GM23248 (cell line): ENCODE measurements at places on chromosomes 4 and X.
A peak's percentile ranks its signal among the peaks of the same experiment; 100 is the strongest.

GRCh38 chr4:86036736-86037135, 323.1 kb downstream of the MAPK10 start:
- no peak for DNase-seq

DNA sequence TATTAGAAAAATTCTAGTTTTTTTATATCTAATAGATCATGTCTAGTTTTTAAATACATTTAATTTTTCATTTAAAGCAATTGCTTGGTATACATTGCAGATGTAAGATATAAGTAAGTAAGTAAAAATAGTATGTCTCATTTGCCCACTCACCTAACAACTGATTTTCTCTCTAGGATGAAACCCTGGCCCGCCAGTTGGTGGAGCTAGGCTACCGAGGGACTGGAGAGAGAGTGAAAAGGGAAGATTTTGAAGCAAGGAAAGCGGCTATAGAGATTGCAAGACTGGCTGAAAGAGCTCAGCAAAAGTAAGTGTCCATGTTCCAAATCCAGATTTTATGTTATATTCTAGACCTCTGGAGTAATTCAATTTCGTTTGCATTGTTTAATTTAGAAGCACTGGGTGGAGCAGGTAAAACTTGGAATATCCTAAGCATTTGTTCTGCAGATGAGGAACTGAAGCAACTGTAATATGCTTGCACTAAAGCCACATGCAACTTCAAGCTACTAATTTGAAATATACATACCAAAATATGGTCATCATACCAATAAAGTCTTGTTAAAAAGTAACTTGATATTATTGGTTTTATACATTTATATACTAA, 27.1 kb downstream of the CFAP299 start:
- DNase-seq: peak; percentile 61

DNA sequence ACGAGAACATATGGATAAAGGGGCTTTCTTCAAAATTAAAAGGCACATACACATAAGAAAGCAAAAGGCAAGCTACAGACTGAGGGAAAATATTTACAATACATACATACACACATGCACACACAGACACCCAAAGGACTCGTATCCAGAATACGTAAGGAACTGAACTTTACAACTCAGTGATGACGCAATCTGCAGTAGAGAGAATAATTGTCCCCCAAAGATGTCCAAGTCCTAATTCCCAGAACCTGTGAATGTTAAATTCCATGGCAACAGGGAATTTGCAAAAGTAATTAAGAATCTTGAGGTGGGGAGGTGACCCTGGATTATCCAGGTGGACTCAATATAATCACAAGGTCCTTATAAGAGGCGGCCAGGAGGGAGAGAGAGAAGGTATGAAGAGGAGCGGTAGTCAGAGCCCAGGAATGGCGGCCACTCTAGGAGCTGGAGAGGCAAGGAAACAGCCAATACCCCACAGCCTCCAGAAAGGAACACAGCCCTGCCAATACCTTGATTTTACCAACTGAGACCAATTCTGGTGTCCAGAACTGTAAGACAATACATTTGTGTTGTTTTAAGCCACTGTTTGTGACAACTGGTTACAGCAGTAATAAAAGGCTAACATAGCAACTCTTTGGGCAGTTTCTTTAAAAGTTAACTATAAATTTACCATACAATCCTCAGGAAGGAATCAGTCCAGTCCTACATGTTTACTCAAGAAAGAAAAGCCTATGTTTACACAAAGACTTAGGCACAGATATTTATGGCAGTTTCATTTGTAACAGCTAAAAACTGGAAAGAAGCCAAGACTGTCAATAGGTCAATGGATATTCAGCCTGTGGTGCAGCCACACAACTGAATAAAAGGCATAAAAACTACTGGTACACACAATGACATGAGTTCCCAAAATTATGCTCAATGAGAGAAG, 27.3 kb upstream of the STS start:
- peak; percentile 6 for DNase-seq

DNA sequence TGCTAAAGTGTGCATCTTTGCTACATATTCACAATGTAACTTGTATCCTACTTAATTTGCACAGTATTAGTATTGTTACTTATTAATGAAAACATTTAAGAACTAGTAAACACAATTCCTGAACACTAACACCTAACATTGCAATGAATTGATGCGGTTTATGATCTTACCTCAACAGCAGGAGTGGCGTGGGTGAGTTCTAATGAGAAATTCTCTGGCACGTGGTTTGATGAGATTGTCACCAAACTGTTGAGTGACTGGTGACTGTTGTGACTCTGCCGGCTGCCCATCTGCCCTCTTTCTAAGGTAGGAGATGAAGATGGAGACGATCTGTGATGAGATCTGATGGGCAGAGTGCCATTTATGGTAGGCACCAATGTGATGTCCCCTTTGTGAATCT, 2.9 kb downstream of the PCDH18 start:
- DNase-seq: no peak

DNA sequence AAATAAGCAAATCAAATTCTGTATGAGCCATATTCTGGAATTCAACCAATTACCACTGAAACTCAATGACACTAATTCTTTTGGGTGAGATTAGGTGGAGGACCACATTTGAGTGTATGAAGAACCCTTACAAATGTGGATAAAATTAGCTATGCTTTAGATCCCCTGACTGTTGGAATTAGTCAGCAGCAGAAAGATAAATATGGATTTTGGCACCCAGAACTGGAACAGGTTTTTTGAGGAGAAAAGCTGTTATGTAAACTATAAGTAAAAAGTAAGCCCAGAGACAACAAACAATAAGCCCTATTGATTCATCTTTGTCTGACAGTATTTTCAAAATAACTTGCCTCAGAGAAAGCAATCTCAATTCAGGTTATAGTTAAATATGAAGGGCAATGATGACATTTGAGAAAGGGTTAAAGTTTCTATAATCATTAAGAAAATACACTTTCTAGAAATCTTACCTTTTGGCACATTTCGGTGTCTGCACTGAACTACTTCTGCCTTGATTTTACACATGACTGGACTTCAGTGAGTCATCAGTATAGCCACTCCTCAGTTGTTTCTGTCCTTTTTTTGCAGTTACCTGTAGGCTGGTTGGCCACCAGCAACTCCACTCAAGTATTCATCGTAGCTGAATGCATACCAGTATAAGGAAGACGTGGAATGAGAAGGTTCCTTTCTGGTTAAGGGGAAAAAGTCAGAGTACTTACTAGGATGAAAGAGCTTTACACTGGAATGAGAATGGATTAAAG, 80.0 kb downstream of the KCTD8 start:
- DNase-seq: no peak

DNA sequence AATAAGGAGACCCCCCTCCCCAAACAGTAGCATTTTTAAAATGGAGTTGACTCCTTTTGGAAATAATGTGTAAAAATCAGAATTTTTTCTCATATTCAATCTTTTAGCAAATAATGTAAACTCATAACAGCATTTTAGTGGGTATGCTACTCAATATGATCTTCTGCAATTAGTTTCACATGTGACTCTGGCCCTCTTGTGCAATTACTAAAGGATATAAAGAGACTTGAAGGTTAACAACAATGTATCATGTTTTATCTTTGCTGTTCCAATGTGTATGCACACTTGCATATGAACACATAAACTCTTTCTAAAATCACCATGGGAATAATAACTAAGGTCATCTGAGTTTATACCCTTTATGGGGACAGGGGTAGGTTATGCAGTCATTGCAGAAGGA, 39.9 kb upstream of the RXFP1 start:
- no peak for DNase-seq

DNA sequence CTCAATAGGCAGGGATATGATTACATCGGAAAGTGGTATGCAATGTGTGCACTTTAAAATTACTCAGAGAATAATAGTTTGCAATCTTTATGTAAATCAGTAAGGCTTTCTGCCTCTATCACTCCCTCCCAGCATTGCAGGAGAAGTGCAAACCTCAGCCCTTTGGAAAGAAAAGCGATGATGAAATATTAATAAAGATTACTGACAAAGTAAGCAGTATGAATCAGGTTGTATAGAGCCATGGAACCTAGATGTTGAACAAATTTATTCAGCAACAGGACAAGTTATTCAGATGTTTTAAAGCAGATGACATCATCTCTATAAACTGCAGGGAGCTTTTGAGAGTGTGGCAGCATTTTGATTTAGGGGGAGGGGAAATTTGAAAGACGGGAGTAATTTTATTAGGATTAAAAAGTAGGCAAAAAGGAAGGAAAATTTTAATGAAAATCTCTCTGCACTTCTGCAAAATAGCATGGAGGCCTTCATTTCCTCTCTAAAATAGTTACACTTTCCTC, 631.7 kb upstream of the GRIA3 start:
- DNase-seq: peak; percentile 40

- DNase-seq: no peak
Measured at GRCh38 chr4:119024102-119024501, 111.5 kb upstream of the MYOZ2 start.

DNA sequence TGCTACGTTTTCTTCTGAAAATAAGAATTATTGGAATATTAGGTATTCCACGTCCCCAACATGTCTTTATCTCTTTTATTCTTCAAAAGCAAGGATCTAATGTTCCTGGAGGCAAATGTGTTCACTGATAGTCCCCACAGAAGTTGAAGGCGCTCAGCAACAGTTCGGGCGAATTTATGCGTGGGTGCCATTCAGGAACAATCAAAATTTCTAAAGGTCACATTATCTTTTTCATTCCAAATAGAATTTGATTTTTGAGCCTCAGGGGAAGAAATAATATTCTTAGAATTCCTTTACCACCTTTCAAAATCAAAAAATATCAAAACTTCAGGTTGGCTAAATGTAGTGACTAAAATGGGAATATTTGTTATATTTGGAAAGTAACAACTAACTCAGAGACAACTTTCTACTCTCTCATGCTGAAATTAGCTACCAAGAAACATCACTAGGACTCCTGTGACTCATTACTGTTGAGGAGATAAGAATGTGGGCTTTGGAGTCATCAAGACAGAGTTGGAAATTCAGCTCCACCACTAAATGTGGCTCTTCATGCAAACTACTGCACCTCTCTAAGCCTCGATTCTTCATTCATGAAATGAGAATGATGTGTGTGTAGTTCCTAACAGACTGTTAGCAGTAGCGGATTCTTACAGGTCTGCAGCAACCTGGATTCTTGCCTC, 72.3 kb upstream of the KIT start:
- peak; percentile 84 for DNase-seq

DNA sequence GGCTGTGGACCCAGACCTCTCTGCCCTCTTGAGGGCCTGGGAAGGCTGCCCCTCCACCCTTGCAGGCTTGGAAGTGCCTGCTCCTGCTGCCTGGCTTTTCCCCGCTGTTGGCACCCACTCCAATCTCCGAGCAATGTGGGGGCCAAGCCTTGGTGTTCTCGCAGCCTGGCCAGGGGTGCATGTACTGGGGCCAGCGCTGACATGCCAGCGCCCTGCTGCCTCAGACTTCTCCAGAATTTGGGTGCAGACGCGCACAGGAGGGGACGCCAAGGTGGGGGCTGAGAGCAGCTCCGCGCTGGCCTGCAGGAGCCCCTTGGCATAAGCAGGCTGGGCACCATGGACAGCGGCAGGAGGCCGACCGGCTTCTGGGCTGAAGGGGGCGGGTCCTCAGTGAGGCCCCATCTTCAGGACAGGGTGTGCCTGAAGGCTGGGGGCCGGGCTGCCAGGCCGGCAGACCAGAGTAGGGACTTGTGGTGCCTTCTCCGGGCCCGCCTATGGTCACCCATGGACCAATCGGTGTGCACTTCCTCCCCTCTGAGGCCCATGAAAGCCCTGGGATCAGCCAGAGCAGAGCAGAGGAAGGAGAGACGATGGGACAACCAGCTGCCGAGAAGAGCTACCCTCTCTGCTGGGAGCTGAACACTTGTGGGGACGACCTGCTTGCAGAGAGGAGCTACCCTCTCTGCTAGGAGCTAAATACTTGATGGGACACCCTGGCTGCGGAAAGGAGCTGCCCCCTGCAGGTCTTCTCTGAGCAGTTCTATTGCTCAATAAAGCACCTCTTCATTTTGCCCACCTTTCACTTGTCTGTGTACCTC, 118.3 kb downstream of the DNAAF6 start:
- peak; percentile 45 for DNase-seq

- peak; percentile 37 for DNase-seq
Measured at GRCh38 chr4:73964862-73965611, 16.8 kb downstream of the PF4 start.

- DNase-seq: no peak
Measured at GRCh38 chrX:10654960-10655359, 34.6 kb upstream of the MID1 start.

- DNase-seq: peak; percentile 82
Measured at GRCh38 chr4:26028793-26029567, 115.0 kb downstream of the SMIM20 start.

DNA sequence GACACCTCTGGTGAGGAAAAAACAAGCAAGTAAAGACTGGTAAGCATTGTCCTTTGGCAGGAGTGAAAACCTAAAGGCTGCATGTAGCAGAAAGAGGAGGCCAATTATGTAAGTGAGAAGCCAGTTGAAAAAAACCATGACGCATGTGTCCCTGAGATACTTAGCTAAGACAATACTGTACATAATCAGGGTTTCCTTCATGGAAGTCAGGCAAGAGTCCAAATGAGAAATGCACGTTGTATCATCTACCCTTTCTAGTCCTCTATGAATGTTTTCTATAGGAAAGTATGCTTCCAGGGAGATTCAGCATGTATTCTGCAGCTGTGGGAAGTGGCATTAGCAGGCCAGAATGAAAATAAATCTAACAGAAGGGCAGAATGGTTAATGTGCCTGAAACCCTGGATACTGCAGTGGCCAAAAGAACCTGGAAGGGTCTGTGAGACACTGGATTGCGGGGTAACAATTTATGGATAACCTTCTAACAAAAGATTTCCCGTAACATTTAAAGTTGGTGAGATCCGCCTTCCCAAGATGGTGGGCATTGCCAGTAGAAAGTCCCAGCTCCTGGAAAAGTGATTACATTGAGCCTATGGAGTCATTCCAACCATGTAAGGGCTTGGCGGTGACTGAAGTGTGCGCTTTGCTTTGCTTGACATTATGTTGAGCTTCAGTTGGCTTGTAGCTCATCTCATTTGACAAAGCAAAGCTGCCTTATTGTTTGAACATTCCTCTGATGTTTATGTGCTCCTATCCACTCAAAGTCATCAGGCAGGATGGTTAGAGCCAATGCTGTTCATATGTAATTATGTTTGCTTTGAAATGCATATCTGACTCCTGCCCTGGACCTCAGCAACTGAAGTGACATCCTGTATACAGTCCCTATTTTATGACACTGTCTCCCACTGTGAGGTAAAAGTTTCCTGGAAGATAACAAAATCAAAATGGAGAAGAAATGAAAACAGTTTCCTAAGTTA, 200.4 kb downstream of the ARHGAP24 start:
- DNase-seq: no peak
